ENCODE measurements at places on chromosomes 6 and 20.
A peak's percentile ranks its signal among the peaks of the same experiment; 100 is the strongest.

DNA sequence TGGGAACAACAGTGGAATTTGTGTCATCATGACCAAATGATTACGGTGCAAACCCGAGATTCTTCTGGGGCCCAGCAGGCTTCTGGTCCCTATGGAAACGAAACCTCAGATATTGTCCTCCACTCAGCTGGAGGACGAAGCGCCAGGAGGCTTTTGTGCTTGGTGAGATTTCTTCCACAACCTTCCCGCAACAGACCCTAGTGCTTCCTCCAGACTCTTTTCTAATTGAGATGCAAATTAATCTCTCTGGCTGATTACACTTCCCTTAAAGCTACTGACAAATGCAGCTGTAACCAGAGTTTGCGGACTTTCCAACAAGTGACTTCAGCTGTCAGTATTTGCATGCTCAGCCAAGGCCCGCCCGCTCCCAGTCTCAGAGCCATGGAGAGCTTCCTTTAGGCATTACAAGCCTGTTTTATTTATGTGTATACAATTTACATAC is 96.0 kb downstream of the INSM1 start:
- DNase-seq = no peak

- DNase-seq = no peak
Measured at GRCh38 chr20:32820698-32821377, 1.1 kb downstream of the MAPRE1 start.

GRCh38 chr6:11227698-11228097 is 4.8 kb downstream of the NEDD9 start:
- no peak for DNase-seq

DNA sequence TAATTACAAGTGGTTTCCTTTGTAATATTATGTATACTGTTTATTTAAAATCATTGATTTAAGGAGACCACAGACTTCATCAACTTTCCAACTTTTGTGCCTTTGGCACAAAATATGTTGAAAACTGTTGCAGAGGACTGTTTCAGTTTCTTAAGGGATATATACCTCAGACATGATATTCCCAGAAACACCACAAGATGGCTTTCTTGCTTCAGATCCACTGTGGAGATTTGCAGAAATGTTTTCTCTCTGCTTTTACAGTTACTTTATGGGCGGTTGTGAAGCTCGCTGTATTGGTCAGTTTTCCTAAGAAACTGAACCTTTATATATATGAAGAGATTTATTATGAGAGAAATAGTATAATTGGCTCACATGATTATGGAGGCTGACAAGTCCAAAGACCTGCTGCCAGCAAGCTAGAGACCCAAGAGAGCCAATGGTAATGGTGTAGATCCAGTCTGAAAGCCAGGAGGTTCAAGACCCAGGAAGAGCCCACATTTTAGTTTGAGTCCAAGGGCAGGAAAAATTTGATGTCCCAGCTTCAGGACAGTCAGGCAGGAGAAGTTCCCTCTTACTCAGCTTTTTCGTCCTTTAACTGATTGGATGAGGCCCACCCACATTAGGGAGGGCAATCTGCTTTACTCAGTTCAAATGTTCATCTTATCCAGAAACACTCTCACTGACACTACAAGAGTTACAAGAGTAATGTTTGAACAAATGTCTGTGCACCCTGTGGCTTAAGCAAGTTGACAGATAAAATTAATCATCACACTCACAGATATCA is 12.8 kb downstream of the ME1 start:
- DNase-seq = peak; percentile 12

DNA sequence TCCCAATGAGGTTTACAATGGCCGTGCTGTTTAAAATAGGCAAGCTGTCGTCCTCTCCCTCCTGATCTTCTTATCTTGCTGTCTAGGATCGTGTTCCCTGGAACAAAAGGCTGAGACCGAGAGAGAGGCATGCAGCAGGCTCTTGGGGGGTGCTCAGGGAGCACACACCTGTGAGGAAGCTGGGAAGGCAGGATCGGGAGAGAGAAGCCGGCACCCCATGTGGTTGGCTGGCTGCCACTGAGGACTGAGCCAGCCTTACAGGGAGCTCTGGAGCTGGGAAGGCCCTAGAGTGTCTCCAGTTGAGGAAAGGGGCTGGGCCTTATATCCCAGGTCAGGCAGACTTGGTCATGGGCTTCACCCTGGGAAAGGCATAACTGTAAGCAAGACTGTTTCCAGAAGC is 184.2 kb downstream of the LY86 start:
- DNase-seq = no peak

- DNase-seq = no peak
Measured at GRCh38 chr20:19903168-19903811, 113.9 kb upstream of the NAA20 start.

Measured in NCI-H2227 treated with DMSO at 0.1 percent for 48 hours (cell line).